Stimulated activated CD4-positive, alpha-beta T cell treated with anti-CD3 and anti-CD28 coated beads, Interleukin-4, amount 100 ng/mL, for 1 hour (primary cell): ENCODE measurements at places on chromosomes 6 and 20.

DNA sequence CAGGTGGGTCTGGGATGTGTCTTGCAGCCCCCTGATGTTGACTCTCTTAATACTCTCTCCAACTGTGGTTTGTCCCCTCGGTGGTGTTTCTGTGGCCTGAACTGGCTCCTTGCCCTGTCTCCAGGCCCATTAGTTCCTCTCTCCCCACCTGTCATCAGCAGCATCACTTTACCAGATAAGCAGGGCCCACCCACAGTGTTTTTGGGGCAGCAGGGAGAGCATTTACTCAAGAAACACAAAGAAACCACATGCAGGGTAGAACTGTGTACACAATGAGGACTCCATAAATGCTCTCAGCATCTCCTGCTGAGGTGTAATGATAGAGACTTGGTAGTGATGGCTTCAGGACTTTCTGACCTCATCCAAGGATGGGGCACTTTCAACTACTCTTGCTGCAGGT, 20.2 kb upstream of the MRPS18A start:
- DNase-seq = no peak

GRCh38 chr20:46550461-46550860, at the start of gene OCSTAMP:
Gene OCSTAMP (minus strand): TSS chr20:46550654. CDS start chr20:46550560, 94 bp downstream.
- DNase-seq = no peak

- DNase-seq = no peak
Measured at GRCh38 chr20:10134176-10134575, 84.5 kb upstream of the SNAP25 start.

GRCh38 chr6:70033781-70034180, 167.4 kb downstream of the COL19A1 start:
- no peak for DNase-seq

DNA sequence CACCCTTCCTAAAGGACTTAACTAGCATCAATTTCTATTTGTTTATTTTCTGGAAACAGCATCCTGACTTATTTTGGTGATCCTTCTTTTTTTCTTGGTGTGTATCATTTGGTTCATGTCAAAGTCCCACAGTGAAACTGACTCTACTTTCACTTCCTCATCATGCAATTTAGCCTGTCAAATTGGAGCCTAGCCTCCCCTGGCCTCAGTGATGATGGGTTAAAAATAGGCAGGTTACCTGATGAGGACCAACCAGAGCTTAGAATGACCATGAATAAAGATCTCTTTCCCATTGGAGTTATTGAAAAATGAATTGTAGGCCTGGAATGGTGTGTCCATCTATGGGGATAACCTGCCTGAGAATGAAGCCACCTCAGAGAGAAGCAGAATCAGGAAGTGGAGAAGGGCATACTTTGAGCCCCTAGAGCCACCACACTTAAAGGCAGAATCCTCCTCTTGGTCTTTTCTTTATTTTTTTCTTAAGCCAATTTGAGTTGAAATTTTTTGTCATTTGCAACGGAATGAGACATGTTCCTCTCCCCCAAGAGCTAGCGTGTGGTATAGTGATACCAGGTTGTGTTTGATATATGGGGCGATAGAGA, 105.6 kb downstream of the BTBD3 start:
- DNase-seq = no peak
